ENCODE measurements at places on chromosomes 5 and 9.
A peak's percentile ranks its signal among the peaks of the same experiment; 100 is the strongest.

DNA sequence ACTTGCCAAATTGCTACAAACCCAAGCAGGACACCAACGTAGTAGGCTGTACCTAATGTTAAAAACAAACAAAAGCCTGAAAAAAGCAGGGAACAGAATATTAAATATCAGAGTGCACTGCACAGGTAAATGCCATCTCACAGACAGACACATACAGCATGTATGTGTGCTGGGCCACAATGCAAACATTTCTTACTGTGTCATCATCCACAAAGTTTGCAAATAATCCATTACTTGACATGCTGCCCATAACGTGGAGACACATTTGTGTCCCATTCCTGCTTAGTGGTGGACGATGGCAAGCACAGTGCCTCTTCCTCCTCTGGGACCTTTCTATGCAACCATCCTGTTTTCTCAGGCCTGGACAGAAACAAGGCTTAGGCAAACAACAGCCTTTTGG, 44.7 kb downstream of the GOLM1 start:
- ATAC-seq, result no peak

GRCh38 chr5:98096155-98096554, 677.3 kb upstream of the RGMB start:
- no peak for ATAC-seq

- ATAC-seq, result no peak
Observed at GRCh38 chr9:79880626-79881025, 308.9 kb downstream of the TLE4 start.

- ATAC-seq, result no peak
Observed at GRCh38 chr5:126359884-126360283, 63.3 kb upstream of the GRAMD2B start.

- ATAC-seq, result peak; percentile 39
Observed at GRCh38 chr5:66143473-66144073, 527 bp upstream of the SREK1 start.

DNA sequence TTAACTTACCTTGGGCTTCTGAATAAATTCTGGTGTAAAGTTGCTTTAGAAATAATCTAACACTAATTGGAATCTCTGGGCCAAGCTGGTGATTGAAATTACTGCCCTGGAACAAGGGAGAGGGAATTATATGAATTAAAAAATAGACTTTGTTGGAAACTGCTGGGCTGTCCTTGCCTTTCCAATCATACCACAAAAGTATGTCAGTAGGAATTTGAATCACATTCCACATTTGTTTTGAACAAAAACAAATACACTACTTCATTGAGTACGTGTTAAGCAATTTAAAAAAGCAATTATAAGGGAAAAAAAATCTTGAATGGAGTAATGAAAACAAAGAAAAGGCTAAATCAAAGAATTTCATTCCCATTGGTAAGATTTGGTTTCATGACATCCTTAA, 102.5 kb upstream of the SREK1 start:
- ATAC-seq, result no peak

GRCh38 chr5:111364992-111365391, 140.8 kb downstream of the CAMK4 start:
- ATAC-seq, result no peak

DNA sequence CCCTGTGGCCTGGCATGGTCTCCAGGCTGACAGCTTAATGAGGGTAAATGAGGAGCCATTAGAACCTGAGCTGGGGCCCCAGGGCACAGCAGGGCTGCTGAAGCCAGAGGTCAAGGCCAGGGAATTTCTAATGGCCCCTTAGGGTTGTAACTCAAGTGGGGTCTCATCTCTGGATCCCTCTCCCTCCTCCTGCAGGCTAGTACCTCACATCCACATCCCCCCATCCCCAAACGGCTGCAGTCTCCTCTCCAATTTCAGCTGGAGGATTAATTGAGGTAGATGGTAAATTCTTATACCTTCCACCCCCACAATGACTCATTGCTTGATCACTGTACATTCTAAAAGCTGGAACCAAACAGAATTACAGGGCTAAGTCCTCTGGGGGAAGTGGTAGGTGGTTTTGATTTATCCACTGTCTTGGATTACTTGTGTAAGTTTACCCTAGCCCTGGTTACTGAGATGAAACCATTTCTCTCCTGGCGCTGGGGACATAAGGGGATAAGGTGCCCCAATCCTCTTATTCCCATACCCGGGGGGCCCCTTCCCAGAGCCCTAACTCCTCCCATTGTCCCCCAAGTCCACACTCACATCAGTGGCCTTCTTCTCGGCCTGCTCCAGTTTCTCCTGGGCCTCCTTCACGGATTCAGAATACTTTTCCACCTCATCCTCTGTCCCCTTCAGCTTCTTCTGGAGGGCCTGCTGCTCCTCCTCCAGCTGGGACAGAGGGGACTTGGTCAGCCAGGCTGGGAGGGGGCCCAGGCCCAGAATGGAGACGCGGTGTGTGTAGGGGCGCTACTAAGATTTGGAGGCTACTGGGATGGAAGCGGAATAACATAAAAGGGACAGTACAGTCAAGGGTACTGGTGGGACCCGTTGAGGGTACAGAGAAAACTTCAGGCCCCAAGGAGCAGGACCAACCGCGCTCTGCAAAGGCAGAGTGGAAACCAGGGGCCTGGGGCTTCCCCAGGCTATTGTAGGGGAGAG, 875 bp downstream of the TPM2 start:
- ATAC-seq, result no peak

GRCh38 chr5:33840927-33841547, 50.8 kb downstream of the ADAMTS12 start:
- peak; percentile 37 for ATAC-seq

- peak; percentile 62 for ATAC-seq
Observed at GRCh38 chr9:136629879-136630661, 32.6 kb upstream of the EGFL7 start.
